ENCODE measurements at places on chromosomes 3 and 15.

- no peak for DNase-seq
Observed at GRCh38 chr3:48587686-48588085, 7.4 kb downstream of the COL7A1 start.

- no peak for DNase-seq
Observed at GRCh38 chr3:108897883-108898282, 55.8 kb downstream of the GUCA1C start.

DNA sequence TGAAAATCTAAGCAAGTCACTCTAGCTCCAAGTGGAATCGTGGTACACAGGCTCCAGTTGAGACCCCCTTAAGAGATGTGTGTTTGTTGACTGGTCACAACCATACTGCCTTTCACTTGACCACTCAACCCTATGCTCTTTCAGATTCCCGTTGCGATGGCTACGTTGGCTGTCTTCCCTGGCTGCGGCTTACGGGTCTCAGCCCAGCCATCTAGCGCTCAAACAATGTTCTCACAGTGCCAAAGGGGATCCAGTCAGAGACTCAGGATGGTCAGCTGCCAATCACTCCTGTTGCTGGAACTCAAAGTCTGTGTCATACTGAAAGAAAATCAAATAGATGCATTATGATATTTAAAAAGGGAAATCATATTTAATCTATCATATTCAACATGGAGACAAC lies 237.6 kb downstream of the ITPR1 start:
- DNase-seq: no peak

DNA sequence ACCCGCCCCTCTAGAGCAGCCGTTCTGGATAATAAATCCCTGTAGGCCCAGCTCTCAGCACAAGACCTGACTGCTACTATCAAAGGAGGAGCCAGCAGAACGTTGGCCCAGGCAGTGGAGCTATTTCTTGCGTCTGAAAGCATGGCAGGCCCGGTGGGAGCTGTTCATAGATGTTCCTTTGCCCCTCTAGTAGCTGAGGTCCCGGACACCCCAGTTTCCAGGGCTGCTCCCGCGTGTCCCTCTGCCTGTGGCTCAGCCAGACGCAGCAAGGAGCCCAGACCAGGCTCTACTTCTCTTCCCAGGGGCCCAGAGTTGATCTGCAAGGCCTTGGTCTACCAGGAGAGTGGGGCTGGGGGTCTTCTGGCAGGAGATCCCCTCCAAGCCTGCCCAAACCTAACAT lies 76.1 kb downstream of the FAM174B start:
- no peak for DNase-seq

- DNase-seq: no peak
Observed at GRCh38 chr3:170999737-171000242, 26.7 kb downstream of the SLC2A2 start.

DNA sequence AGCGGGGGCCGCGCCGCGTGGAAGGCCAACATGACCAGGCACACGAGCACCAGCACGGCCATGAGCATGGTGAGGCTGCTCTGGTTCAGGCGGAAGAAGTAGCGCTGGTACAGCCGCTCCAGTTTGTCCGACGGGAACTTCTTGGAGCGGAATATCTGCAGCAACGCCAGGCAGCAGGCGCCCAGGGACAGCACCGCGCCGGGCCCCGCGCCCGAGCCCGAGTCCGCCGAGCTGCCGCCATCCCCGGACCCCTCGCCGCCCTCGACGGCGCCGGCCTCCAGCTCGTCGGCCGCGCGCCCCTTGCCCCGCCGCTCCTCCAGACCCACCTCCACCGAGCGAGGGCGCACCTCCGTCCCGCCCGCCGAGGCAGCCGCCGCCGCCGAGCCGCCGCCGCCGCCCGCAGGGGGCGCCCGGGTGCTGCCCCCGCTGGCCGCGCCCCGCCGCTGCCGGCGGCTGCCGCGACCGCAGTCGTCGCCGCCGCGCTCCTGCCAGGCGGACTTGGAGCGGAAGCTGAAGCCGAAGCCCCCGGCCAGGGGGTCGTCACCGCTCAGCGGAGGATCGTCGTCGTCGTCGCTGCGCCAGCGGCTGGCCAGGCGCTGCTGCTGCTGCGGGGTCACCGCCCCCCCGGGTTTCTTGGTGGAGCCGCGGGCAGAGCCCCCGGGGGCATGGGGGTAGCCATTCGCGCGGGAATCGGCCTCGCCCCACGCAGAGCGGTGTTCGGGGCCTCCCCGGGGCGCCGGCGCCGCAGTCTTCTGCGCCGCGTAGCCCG lies 957 bp downstream of the ADCY5 start:
- peak; percentile 5 for DNase-seq

- no peak for DNase-seq
Observed at GRCh38 chr3:23481616-23482278, 278.6 kb downstream of the UBE2E2 start.

DNA sequence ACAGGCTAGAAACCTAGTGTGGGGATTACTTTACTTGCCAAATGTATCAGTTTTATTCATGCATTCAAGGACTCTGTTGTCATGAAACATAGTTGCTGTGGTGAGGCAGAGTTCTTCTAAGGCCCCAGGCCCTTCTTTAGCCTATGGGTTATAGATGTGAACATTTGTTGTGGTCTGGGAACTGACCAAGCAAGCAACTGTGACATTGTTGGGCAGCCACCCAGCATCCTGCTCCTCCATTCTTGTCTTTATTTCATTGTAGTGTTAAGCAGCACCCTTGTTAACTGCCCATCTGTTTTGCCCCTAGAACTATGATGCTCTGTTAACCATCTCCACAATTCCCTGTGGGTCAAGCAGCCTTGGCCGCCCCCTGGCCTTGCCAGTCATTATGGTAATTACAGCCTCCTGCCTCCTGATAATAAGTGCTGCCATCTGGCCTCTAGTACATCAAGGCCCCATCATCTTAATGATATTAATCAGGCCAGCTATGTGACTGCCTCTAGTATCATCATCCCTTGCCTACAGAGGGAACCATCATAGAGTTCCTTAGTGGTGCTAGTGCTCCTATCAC lies 12.2 kb upstream of the IFT57 start:
- no peak for DNase-seq

- DNase-seq: no peak
Observed at GRCh38 chr15:101063212-101063611, 144.1 kb downstream of the LRRK1 start.

DNA sequence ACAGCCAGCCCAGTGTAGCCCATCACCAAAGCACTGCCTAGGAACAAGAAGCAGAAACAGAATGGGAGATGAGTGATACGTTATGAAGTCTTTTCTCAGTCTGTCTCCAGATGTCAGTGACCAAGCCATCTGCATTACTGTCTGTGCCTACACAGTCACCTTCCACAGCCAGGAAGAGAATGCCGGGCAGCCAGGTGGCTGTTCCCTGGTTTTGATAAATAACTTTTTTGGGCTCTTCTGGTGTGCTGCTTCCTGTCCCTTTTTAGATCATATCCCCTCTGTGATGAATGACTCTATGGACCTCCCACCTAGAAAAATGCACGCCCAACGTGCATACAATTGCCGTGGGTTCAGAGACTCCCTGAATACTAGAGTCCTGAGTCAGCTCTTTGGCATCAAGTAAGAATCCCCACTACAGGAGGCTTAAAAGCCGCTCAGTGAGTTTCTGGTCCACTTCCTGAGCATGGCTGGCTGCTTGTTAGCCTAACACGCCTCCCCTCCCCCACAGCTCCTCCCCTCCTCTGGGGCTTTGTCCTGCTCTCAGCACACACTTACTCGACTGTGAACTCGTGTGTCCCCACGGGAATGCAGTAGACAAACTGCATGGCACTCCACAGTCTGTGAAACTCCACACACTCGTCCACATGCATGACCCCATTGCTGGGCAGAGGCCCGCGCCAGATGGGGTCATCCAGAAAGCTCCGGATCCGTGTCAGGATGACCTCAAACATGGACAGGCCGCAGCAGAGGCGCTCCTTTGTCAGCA lies 34.7 kb downstream of the NIPA2 start:
- DNase-seq: no peak

GRCh38 chr3:53812434-53812833 lies 33.8 kb downstream of the CHDH start:
- no peak for DNase-seq

DNA sequence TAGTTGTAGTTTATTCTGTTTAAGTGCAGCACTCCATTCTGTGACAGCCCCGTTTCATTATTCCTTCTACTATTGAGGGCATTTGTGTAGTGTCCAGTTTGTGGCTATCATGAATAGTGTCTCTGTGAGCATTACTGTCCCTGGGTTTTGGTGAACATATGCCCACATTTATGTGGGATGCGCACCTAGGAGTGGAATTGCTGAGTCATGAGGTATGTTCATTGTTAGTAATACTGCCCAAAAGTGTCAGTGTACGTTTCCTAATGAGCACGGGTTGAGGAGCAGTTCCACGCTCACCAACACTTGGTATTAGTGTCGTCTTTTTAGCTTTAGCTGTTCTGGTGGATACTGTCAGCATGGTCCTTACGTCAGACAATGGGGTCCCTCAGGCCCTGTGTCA lies 131.8 kb downstream of the SLCO3A1 start:
- no peak for DNase-seq

GRCh38 chr3:175198991-175199783 lies 340.1 kb downstream of the NAALADL2 start:
- no peak for DNase-seq

- no peak for DNase-seq
Observed at GRCh38 chr3:9201955-9202354, 47.5 kb downstream of the SRGAP3 start.

DNA sequence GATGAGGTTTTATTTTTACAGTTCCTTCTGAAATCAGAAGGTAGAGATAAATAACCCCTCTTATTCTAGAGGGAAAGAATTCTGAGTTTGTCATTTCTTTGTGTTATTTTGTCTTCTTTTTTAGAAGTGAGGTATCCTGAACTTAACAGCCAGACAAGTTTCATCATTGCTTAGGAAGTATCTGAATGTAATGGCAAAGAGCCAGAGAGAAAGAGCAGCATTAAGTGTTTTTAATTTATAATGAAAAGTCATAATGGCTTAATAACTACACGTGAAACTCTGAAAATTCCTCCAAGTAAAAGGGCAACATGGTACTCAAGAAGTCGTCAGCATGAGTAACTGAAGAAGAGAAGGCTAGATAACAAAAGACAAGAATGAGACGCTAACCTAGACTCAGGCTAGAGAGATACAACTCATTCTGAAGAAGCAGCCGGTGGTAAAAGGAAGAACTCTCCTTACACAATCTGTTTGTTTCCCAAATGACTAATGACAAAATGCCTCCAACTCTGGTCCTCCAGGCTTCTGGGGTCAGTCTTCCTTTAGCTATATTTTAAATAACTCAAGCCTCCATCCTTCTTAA lies 116.2 kb upstream of the NECTIN3 start:
- DNase-seq: no peak

DNA sequence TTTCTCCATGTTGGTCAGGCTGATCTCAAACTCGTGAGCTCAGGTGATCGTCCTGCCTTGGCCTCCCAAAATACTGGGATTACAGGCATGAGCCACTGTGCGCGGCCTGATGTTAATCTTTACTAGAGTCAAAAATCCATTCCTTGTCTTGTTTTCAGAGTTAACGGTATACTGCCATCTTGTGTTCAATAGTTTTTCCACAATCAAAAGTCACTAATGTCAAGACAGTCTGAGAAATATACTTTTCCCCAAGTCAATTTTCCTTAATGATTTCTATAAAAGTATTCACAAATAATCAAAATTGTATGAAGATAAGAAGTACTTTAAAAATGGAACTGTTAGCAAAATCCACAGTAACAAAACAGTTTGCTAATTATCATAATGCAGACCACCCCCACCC lies 8.5 kb downstream of the CRBN start:
- DNase-seq: no peak

DNA sequence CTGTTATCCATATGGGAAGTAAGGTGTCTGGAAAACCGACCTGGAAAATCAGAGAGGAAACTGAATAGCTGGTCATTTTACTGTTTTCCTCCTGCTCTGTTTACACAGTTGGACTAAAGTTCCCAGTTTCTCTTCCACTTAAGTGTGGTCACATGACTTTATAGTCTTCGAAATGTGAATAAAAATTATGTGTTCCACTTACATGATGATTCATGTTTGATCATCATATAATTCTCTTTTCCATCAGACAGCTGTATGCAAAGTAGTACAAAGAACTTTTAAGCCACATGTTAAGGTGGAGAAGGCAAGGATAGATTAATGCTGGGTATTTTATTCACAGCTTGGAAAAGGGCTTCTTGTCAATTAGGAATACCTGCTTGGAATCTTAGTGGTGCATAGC lies 525.5 kb upstream of the BCHE start:
- no peak for DNase-seq

GRCh38 chr3:124107104-124107890 lies 115.4 kb upstream of the ROPN1 start:
- no peak for DNase-seq

DNA sequence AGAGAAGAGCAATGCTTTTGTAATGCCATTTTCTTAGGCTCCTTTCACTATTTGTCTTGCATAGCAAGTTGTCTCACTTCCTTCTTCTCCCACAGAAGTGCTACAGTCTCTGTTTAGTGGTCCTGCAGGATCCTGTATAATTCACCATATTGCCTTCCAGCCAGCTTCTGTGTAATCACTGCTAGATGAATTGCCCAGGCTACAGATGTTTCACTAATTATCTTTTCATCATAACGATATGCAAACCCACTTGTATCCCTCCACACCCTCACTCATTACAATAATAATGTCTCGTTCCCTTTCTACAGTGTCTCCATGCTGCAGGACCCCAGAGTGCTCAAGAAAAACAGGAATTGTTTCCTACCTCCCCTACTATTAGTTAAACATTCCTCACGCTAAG lies 402.9 kb downstream of the TBL1XR1 start:
- no peak for DNase-seq

- DNase-seq: no peak
Observed at GRCh38 chr15:98395974-98396610, 252.2 kb upstream of the IGF1R start.

DNA sequence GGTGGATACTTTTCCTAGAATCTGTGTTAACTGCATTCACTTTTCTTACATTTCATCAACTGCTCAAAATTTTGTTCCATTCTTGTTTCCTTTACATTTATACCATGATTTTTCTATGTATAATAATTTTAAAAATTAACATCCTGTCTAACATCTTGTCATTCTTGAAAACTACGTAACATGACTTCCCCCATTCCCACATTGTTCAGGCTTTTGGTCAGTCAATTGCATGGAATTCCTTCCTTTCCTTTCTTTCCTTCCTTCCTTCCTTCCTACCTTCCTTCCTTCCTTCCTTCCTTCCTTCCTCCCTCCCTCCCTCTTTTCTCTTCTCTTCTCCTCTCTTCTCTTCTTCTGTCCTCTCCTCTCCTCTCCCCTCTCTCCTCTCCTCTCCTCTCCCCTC lies 220.7 kb upstream of the TP63 start:
- DNase-seq: no peak

Measured in HL-60 (cell line).